ENCODE measurements at places on chromosomes 6 and 20.

DNA sequence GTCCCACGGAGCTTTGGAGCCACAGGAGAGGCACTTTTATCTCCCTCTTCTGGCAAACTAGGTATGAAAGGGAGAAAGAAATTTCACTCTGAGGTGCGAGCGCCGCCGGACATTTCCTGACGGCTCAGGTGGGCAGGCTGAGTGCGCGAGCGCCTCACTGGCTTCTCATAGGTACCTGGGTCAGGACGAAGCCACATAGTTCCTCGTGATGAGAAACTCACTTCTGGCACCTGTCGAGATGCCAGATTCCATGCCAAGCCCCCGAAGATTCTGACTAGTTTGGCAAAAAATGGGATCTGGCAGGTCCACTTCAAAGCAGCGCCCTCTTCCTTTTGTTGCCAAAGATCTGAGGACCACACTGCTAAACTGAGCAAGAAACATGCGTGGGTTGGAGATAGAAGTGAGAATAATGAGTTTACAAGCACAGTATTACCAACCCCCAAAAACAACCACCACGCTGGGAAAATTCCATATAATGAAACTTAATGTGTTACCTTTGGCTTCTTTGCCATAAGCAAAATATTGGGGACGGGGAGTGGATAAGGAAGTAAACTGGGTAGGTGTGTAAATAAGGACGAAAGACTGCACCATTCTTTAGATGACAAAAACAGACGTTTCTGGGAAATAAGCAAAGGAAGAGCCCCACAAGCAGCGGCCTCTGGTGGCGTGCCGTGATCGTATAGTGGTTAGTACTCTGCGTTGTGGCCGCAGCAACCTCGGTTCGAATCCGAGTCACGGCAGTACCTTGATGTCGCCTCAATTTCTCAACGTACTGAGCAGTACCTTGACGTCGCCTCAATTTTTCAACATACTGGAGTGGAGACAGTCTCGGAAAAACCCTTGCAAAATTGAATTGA lies 89.8 kb upstream of the PRSS16 start:
- no peak for DNase-seq

DNA sequence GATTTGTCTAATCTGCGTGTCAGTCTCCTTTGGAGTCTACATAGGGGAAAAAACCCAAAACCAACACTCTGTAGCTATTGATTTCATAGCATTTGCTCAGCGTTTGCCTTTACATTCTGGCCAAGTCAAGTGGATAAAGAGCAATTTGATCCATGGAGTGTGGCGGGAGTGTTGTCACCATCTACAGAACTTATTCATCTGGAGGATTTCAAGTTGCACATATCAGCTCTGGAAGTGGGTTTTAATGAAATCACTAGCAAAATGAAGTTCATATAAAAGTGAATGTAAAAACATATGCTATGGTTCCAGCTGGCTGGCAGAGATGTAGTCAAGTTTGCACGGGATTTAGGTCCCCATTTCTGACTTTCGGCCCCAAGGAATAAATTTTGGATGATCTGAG lies 219.7 kb upstream of the SUPT3H start:
- DNase-seq, result no peak

DNA sequence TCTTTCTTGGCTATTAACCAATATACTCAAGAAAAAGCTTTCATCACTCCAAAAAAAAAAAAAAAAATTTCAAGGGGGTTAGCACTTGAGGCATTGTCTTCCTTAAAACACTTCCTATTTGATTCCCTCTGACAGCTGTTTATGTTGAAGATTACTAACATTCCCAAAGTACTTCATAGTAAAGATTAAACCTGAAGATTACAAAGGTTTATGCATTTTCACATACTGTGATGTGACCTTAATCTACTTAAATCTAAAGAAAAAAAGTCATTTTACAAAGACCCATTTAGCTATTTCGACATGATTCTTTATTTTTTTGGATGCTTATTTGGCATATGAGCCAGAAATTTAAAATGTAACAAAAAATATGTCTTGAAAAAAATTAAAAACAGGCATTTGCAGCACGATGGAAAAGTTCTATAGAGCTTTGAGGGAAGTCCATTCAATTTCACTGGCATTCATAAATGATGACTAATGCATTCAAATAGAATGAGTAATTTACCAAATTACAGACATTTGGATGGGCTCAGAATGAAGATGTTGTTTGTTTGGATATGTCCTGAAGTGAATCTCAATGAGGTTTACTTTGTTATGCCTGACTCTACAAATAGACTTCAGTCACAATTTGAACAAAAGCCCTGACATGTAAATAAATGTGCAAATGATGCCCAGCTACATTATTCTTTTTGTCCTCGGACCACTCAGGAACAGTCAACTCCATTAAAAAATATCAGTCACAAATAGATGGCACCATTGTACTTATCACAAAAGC lies 674.6 kb upstream of the MARCKS start:
- no peak for DNase-seq

- no peak for DNase-seq
These were observed 23.2 kb downstream of the RBCK1 start for GRCh38 chr20:431012-431904.

- no peak for DNase-seq
These were observed 12.9 kb upstream of the ZNF343 start for GRCh38 chr20:2521369-2522305.

- DNase-seq, result no peak
These were observed 506 bp downstream of the RGS17 start for GRCh38 chr6:153130515-153131036.

DNA sequence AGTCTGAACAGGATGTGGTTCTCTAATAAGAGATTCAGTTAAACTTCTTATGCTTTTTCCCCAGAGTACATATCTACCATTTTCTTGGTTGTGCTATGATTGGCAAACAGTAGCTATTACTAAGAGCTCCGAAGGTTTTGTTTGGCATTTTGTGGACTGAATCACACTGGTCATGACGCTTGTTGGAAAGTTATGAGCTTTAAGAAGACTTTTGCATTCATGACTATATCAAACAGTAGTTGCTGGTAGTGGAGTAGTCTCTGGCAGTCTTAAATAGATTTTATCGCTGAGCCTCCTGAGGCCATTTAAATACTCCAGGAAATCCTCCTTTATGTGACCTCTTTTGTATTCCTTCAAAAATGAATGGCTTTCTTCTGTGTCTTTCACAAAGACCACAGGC lies 40.8 kb downstream of the CCDC170 start:
- DNase-seq, result no peak

DNA sequence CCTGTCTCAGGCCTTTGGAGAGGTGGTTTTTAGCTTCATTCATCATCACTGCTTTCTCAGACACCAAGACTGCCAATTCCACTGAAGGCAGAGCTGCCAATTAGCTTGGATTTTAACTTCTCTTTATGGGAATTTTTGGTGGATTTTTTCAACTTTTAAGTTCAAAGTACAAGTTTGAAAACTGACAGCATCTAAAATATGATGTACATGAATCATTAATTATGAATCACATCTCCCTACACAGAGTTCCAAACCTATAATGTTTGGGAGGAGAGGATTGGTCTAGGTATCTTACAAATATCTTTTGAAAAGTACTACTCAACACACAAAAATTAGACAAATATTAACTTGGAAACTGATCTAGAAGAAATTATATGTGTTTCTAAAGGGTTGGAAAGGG lies 25.5 kb downstream of the CNKSR3 start:
- DNase-seq, result no peak
